ENCODE measurements at places on chromosomes 16 and 17.

GRCh38 chr17:40481106-40481505 lies 20.3 kb downstream of the TNS4 start:
- DNase-seq, result no peak

- DNase-seq, result no peak
Observed at GRCh38 chr16:46897471-46897870, 13.3 kb downstream of the GPT2 start.

DNA sequence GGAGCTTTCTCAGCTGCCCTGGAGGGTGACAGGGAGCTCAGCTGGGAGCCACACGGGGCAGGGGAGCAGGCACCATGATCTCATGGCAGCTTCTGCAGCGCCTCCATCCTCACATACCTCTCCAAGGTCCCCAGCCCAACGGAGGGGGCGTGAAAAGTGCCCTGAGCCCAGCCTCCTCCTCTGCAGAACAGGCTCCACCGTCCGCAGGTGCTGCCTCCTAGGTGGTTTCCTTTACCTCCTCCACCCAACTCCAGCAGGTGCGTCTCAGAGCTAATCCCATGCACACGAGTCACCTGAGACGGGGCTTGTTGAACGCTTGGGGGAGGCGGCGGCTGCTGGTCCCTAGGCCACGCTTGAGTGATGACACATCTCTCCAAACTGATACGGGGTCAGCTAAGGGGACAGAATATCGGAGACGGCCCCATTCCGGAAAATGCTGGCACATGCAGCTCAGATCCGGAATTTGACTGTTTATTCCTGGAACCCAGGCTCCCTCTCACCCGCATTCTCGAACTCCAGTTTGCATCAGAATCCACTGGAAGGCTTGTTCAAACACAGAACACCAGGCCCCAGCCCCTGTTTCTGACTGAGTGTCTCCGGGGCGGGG lies 387 bp upstream of the SLC38A8 start:
- DNase-seq, result no peak

DNA sequence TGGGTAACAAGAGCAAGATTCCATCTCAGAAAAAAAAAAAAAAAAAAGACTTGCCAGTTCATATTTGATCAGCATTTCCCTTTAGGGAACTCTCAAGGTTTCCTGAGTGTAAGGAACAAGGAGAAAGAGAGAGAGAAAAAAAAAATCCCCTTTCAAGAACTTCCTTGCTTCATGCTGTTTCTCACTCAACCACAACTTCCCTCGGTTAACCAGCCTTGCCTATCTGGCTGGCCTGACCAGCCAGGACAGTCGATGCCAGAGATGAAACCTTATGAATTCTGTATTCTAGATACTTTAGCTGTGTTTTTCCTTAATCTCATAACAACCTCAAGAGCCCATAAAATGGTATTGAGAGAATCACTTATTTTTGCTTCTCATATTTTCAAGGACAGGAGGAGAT lies 2.6 kb upstream of the N4BP1 start:
- DNase-seq, result no peak

DNA sequence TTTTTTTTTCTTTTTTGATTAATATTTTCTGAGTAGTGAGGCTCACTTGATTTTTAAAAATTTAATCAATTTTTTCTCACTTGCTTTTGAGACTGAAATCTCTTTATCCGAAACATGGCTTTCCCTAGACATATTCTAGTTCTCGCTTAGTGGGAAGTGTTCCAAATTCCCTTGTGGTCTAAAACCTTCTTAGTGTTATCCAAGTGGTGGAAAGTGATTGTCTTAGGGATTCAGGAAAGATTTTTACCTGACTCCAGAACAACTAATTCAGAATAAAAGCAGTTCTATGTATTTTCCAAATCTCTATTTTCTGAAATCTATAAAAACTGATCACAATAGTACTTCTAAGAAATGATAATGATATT lies 178.8 kb downstream of the MAP2K6 start:
- no peak for DNase-seq

DNA sequence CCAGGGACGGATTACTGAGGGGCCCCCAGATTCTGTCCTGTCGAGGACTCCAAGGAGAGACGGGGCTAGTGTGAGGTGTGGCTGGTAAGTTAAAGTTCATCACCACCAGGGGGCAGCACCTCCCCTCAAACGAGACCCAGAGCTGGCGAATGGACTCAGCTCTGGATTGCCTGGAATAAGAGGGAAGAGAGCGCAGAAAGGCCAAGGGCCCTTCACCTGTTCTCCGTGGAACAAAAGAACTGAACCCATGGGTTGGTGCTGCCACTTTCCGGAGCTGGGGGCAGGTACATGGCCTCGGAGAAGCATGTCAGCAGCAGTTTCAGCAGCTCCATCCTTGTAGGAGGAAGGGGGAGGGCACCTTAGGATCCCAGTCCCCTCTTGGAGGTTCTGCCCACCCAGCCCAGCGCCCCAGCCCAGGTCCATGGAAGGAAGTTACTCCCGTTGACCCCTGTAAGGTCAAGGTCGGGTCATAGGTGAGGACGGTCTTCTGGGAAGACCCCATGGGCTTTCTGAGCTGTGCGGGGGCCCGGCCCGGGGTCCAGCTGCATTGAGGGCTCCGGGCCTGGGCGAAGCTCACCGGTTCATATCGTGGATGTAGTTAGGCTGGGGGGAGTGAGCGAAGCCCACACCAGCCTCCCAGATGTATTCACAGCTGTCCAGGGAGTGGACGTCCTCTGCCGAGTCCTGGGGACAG lies 10.8 kb downstream of the HID1 start:
- peak; percentile 96 for DNase-seq

Measured in osteocyte (in vitro differentiated cells).